ENCODE measurements at places on chromosomes 11 and 22.

- DNase-seq, result no peak
These were observed 60.6 kb upstream of the ARHGAP20 start for GRCh38 chr11:110772863-110773262.

DNA sequence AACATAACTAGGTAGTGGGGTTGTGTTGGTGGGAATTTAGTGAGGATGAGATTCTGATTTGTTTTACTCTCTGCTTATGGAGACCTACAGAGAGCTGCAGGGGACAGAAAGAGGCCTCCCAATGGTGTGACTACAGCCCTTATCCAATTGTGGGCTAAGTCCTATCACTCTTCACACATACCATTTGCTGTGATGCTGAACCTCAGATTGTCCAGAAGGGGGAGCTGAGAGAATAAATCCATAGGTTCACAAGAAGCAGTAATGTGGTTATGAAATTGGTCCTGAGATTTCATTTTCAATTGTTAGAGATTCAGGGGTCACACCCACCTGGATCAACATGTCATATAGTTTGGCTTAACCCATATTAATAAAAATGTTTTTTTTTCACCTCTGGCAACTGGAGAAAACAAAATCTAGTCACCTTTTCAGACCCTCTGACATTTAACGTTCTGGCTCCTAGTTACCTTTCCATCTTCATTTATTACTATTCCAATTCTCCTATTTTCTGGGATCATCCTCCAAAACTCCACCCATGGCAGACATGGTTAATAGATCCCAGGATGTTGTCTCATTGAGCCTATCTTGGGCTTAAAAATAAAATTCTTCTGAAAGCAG is 53.3 kb upstream of the PTPN5 start:
- DNase-seq, result peak; percentile 44

DNA sequence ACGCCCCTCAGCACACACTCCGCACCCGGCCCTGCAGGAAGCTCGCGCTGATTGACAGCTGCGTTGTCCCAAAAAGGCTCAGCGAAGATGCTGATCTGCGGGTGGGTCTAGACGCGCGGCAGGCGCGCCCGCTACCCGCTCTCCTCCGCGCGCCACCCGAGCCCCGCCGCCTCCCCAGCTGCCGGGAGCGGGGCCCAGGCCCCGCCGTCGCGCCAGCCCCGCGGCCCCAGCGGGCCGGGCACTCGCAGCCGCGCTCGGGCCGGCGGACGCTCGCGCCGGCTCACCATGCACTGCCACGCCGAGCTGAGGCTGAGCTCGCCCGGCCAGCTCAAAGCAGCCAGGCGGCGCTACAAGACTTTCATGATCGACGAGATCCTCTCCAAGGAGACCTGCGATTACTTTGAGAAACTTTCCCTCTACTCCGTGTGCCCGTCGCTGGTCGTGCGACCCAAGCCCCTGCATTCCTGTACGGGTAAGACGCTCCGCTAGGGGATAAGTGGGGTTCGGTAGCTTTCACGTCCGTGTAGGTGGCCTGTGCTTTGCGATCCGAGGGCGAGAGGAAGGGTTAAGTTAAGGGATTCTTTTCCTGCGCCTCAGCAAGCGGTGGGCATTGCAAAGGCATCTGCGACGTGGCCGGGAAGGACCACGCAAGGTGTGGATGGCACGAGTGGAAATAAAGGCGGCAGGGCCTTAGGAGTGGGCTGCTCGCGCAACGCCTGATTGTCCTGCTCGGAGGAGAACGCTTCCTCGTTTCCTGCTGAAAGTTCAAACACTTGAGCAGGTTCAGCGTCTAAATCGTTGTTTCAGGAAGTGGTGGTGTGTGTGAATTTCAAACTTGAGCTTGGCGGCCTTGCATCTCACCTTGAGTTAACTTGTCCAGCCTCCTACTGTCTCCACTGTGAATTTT is at the start of gene BARX2:
TSS of gene BARX2 (plus strand) at position 98 of the 907 bp plus-strand sequence. CDS start at position 286, 188 bp downstream.
- DNase-seq, result peak; percentile 66

DNA sequence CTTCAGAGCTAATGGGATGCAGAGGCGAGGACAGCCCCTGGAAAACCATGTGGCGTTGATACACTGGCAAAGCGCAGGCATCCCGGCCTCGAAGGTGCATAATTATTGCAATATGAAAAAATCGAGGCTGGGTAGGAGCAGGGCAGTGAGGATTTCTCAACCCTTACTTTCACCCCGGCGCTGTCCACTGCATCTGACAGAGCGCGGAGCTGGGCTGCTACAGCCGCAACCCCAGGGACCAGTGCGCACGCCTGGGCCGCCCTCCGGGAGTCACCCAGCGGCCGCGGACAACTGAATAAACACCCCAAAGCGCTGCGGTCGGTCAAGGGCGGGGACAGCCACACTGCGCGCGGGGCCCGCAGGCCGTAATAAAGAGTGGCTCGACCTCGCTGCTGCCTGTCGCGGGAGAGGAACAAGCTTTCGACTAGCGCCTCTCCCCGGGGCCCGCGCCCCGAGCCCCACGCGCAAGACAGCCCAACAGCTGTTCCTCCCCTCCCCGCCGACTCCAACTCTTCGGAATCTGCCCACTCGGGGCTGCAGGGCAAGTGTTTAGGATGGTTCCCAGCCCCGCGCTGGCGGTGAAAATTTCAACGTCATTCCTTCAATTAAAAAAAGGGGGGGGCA is 3.6 kb upstream of the WT1 start:
- peak; percentile 63 for DNase-seq

DNA sequence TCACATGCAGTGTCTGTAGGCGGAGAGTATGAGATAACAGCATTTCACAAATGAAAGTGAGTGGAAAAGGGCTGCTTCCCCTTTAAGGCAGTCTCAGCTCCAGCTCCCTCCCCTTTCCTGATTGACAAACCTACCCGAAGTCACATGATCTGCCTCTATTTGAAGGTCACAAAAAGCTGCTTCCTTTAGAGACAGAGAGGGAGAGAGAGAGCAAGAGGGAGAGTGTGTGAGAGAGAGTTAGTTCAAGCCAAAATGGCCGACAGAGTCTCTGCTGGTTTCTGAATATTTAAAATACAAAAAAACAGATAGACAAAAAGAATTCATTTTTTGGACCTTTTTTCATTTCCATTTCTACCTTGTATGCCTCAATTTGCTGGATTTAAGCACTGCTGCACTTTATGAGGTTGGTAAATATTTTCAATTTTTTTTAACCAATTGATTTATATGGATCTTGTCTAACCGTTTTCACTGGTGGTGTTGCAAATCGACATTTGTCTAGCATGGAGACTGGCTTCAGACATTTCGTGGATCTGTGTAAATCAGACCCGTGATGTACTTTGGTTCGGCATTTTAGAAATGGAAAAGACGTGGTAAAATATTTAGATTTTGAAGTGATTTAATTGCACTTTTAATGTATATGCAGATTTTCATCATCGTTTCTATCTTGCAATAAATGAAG is at the start of gene TNRC6B:
TSS of gene TNRC6B (plus strand) at position 188 of the 679 bp plus-strand sequence. CDS start at position 399, 211 bp downstream.
- peak; percentile 98 for DNase-seq

DNA sequence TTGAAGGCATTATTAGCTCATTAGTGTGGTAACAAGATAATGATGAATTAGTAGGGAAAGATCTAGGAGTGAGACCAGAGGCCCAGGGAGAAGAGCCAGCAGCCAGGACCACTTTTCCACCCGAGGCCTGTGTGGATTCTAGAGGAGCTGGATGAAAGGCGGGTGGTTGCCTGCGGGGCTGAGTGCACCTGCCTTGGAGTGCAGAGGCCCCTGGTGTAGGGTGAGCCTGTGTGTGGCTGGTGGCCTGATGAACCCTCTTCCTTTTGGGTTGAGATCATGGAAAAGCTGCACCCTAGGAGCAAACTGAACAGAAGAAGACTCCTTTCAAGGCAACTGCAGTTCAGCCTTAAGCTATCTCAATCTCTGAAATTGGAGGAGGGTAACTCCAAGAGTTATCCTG is 5.9 kb upstream of the TP53AIP1 start:
- no peak for DNase-seq

GRCh38 chr22:46456818-46457163 is 80.6 kb downstream of the CELSR1 start:
- DNase-seq, result no peak

DNA sequence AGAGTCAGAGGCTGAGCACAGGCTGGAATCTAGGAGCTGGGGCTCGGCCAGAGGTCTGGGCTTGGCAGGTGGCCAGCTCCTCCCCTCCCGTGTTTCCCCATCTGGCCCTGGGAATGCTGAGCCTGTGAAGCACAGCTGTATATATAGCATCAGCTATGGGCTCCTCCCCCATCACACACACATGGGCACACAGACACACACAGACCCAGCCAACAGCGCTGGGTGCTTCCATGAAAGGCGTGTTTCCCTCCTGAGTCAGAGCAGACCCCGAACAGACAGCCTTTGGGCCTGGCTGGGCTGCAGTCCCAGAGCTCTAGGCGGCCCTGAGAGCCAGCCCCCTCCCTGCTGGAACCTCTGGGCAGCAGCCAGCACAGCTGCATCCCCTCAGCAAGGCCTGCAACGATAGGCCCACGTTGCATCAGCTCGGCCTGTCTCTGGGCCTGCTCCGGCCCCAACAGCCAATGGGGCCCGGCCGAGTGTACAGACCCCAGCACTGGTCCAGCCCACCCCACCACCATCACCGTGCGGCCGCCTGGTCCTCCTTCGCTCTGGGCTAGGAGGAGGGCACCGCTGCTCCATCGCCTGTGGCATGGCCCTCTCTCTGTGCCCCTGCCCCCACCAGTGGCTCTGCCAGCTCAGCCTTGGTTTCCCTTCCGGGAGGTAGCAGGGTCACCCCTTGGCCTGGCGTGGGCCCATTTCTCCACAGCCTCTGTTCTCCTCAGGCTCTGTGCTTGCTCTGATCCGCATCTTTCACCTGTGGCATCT is 7.6 kb upstream of the SERPINH1 start:
- DNase-seq, result peak; percentile 100

DNA sequence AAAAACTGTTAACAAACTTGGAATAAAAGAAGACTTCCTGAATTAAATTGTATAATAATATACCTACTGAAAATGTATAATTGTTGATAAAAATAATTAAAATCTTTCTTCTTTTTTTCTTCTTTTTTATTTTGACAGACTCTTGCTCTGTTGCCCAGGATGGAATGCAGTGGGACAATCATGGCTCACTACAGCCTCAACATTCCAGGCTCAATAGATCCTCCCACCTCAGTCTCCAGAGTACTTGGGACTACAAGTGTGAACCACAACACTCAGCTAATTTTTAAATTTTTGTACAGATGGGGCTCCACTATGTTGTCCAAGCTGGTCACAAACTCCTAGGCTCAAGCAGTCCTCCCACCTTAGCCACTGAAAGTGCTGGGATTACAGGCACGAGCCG is 1063.8 kb upstream of the CNTN5 start:
- no peak for DNase-seq

DNA sequence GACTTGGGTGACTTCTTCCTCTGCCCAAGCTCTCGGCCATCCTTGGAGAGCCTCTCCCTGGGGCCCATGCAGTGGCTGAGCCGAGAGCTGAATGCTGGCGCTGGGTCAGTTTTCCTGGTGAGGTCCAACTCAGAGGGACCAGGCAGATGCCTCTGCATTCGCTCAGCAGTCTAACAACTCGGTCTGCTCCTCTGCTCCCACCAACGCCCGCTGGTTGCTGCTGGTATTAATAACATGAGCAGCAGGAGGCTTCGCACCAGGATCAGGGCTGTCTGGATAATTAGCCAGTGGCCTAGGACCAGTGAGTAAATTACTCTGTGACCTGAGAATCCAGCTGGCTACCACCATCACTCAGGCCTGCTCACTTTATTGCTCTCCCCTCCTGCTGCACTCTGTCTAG is 77.7 kb upstream of the FAM181B start:
- no peak for DNase-seq

DNA sequence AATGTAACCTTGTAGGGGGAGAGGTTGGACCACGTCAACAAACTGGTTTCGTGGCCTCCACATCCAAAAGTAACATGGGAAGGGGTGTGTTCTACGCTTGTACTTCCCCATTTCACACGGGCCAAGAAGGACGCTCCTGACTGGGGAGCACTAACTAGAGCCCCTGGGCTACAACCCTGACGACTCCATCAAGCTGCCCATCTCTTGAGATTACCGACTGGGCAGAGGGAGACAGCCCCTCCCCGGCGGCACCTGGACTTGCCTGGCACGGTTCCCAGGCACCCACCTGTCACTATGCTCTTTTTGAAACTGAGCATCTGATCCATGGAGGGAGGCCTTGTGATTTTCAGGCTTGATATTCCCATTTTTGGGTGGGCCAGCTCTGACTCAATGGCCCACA is 68.5 kb downstream of the SHANK2 start:
- DNase-seq, result no peak

- no peak for DNase-seq
These were observed 12.0 kb downstream of the PDHX start for GRCh38 chr11:34928268-34928959.

DNA sequence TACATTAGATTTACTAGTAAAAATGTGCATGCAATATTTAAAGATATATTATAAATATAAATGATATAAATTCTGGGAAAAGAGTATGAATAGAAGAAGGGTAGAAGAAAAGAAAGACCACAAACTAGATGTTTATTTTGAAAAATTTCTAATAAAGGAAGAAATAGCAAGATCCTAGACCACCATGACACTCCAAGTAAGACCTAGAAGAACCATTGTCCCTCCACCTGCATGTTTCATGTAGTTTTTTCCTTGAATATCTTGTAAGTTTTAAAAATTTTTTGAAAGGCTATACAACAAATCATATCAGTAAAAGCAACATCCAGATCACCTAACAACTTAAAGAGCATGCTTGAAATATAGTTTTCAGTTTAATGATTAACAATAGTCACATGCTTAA is 46.8 kb downstream of the ARHGAP32 start:
- DNase-seq, result no peak

- no peak for DNase-seq
These were observed 40.6 kb upstream of the CRYBB3 start for GRCh38 chr22:25159028-25159427.

DNA sequence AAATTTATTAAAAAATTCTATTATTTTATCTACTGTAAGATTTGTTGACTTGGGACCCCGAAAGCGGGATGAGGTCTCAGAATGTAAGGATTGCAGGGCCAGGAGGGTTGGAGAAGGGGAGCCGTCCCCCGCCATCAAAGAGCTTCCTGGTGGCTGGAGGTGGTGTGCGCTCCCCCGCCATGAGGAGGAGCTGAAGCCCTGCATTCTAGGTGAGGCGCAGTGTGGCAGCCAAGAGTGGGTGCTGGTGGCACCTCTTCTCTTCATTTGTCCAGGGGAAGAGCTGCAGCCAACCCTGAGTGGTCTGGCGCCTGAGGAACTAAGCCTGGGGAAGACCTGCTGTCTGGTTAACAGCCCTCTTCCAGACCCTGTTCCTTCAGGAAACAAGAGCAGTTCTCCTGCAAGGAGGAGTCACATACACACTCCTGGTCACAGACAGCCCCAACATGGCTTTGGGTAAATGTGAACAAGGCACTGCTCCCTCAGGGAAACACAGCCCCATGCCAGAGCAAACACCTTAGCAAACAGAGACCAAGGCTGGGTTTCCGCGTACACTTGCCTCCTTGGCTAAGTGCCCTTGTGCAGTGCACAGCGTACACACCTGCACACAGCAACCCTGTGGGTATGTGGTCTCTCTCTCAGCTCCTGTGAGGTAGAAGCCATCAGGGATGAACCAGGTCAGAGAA is 17.3 kb downstream of the RTN4RL2 start:
- no peak for DNase-seq
